ENCODE measurements at places on chromosomes 1 and 21. TPM values are rescaled to one million over a fixed set of nuclear protein-coding genes. Genes with fewer than 3 reads are reported as not detected.

DNA sequence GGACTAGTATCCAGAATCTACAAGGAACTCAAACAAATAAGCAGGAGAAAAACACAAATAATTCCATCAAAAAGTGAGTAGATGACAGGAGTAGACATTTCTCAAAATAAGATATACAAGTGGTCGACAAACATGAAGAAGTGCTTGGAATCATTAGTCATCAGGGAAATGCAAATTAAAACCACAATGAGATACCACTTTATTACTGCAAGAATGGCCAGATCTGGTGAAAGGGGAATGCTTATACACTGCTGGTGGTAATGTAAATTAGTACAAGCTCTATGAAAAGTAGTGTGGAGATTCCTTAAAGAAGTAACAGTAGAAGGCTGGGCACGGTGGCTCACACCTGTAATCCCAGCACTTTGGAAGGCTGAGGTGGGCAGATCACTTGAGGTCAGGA is 73.8 kb downstream of the POU2F1 start:
- no peak for DNase-seq

OR2M7 gene
- not detected for total RNA-seq

- no peak for DNase-seq
These were observed 165.8 kb upstream of the EDN2 start for GRCh38 chr1:41650028-41650880.

DNA sequence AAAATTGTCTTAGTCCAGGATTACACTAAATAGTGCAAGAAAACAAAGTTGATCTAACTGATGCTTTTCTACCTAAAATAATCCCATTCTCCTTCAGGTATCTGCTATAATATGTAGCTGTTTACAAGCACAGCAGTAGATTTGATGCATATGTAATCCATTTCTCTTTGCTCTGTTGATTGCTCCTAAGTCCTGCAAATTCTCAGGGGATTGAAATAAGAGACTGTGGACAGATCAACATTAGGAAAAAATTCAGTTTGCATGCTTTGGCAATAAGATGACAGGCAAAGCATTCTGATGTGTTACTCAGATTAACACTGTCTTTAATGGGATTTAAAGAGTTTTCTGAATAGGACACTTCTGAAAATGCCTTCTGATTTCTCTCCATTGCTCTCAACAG is 34.7 kb downstream of the RNF11 start:
- DNase-seq: no peak

- DNase-seq: peak; percentile 85
These were observed 29.0 kb downstream of the SPEN start for GRCh38 chr1:15876357-15877055.

- DNase-seq: no peak
These were observed 97.1 kb upstream of the ETV3 start for GRCh38 chr1:157235307-157235706.

DNA sequence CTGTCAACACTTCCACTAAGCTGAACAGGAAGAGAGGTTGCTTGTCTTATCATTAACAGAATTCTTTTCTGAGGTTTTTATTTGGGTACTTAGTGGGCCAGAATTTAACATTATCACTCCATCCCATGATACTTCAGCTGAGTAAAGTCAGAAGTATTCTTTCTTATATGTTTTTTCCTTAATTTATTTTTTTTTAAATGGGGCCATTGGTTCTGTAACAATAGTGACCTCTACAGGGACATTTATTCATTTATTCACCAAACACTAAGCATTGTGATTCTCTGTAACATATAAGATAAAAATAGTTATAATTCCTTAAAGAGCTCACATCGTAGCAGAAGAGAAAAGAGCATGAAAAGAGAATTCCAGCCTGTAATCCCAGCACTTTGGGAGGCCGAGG is 9.8 kb downstream of the GREM2 start:
- DNase-seq: no peak

GRCh38 chr1:21663951-21664805 is 5.0 kb downstream of the RAP1GAP start:
- no peak for DNase-seq

DNA sequence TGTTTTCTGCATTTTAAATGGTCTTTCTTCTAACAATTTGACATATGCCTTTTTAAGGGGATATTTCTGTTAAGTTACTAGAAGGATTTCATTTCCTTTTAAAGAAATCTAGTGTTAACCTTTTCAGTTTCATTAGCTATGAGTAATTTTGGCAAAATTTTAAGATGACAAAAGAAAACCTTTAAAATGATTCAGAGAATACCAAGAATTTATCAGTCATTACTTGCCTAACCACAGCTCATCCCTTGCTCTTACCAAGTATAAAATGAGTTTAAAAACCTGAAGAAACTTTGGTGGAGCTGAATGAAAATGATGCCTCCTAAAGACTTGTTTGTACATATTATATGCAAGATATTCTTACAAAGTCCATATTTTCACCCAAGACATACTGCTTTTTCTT is 101.7 kb downstream of the NEK7 start:
- no peak for DNase-seq

DNA sequence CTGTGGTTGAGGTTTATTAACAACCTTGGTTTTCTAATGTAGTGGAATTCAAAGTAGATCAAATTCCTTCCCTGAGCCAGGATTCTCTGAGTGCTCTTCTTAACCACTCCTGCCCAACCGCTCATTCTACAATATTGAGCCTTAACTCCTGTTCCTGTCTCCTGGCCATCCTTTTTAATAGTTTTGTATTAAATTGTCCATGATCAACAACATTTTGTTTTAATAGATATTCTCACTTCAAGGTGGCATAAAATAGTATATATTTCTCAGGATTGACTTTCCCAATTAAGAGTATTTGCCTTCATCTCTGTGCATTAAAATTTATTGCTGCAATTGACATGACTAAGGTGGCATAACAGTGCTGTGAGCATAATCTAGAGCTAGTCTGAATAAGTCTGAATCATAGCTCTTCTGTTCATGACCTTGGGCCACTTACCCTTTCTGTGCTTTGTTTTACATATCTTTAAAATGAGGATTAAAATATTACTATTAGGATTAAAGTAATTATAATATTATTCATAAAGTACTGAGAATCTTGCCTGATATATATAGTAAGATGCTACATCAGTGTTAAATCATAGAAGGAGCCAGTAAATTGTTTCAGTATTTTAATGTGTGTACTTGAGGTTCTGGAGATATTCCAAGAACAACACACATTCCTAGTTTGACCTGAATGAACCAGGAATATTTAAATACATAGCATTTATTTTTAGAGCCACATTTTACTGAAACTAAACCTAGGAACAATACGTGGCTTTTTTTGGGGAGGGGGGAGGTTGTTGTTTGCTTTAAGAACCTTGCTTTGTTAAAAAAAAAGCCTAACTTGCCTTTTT is 76.4 kb downstream of the ADGRL2 start:
- no peak for DNase-seq

DNA sequence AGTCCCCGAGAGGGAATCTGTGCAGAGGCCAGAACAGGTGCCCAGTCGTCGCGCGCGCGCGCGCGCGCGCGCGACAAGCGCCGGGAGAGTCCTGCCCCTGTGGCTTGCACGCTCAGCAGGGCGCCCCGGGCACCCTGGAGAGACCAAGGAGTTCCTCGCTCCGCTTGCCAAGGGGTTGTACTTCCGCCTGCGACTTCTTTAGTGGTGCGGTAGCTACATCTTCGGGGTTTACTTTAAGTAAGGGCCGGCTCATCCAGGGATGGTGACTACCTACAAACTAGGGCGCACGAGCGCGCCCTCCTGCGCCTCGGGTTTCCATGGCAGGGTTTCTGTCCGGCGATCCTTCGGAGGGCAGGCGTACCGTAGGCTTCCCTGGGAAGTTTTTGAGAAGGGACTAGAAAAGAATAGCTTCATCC is 1.4 kb downstream of the LHX4 start:
- peak; percentile 76 for DNase-seq

DNA sequence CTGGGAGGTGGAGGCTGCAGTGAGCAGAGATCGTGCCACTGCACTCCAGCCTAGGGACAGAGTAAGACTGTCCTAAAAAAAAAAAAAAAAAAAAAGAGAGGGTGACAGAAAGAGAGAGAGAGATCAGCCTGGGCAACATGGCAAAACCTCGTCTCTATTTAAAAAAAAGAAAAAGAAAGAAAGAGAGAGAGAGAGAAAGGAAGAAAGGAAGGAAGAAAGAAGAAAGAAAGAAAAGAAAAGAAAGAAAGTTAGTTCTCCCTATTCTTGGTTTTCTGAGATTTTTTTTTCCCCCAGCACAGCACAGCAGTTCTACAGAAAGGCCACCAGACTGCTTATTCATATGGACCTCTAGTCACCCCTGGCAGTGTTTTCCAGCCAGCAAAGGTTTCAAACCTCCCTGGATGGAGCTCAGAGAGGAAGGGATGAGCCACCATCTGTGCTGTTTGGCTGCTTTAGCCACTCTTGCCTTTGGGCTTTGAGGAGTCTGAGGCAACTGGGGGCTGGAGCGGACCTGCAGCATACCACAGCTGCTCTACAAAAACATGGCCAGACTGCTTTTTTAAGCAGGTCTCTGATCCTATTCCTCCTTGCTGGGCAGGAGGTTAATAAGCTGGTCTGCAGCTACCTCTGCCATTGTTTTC is 10.6 kb downstream of the S100A6 start:
- DNase-seq: no peak

- DNase-seq: no peak
These were observed 56.9 kb downstream of the CLSTN1 start for GRCh38 chr1:9766759-9767442.

DNA sequence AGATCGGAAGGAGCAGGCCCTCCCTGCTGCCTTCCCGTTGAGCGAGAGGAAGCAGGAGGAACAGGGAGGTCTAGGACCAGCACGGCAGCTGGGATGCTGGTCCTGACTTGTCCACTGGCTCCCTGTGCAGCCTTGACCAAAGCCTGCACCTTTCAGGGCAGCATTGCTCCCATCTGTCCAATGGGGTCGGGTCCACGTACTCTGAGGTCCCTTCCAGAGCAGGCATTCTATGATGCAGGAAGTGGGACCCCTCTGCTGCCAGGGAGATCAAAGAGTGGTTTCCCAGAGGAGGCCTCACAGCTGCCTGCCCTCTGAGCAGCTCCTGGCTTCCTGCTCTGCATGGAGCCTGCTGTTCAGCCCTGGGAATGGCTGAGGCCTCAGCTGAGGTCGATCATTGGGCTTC is 21.7 kb upstream of the ZNF362 start:
- no peak for DNase-seq

LDLRAD1 gene
- not detected for total RNA-seq

DNA sequence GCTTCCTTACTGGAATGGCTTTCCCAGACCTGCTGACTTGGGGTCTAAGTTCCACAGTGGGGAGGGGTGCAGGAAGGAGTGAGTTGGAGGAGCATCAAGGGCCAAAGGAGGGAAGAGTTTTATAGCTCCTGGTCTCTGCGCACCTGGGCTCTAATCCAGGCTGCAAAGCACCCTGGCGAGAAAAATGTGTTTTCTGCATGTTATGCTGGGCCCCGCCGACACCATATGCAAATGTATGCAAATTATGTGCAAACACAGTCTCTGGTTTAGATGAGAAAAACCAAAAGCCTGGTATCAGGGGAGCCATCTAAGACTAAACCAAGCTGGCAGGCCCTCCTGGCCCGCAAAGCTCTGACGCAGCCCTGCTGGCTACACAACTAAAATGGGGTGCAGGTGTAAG is 95.0 kb downstream of the VWA5B1 start:
- no peak for DNase-seq

DNA sequence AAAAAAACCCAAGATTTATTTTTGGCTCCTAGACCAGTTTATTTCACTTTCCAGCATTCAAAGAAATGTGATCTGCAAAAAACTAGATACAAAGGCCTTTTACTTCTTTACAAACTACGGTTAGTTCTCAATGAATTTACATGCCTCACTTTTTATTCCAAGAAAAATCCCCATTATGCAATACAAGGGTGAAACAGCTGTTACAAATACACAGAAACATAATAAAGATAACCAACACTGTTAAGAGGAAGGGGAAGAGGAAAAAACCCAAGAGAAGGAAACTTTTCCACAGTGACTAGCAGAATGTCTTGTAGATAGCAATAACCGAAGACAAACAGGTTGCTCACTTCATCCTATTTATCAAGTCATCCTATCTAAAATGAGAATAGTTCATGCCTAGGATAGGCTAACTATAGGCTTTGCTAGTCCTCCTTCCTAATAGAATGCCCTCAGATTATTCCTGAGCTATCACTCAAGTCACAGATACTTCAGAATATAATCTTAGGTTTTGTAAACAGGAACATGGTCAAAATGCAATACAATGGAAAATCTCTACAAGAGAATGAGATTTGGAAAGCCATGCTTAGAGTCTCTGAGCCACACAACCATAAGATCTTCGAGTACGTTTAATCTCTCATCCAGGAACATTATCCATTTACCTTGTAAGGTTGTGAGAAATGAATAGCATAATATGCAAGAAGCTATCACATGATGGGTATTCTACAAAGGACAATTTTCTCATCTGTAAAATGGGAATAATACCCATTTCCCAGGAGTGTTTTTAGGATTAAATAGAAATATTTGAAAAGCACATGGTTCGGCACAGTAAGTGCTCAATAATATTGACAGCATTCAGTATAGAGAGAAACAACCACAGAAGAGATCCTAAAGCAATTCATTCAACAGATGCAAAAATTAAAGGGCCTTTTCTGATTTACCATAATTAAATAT is 5.4 kb downstream of the PNRC2 start:
- DNase-seq: no peak

DNA sequence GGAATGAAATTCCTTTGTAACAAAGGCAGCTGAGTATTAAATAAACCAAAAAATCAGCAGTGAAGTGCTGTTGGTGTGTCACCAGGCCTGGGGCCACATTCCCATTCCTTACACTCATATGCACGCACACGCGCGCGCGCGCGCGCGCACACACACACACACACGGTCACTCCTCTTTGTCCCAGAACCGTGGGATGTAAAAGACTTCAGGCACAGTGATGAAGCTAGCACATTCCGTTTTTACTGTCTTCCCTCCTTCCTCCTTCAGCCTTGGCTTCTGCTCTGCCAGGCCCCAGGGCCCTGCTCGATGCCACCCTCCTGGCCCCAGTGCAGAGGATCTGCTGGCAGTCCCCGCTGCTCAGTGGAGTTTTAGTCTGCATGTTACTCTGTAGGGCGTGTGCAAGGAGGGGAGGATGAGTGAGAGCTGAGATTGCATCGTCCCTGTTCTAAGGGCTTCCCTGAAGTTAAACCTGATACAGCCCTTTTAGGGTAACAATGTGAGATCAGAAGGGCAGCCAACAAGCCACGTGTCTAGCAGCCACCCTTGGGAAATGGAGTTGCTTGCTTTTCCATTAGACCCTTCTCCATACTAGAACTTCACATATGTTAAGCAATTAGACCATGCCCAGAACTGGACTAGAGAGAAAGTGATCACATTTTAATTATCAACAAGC is 71.7 kb upstream of the WDR26 start:
- DNase-seq: no peak

CD48 gene
- not detected for total RNA-seq

- no peak for DNase-seq
These were observed 30.7 kb downstream of the PTPN14 start for GRCh38 chr1:214520544-214521165.

CD52 gene
- total RNA-seq: 4.1 TPM

- DNase-seq: no peak
These were observed 173.3 kb downstream of the COL24A1 start for GRCh38 chr1:85983316-85983715.

- no peak for DNase-seq
These were observed 318.9 kb downstream of the SEC16B start for GRCh38 chr1:177650947-177651346.

GRCh38 chr21:44931137-44931500 is 8.7 kb upstream of the SLX9 start:
- DNase-seq: peak; percentile 36

Data from H9 (cell line).